H9 (cell line): ENCODE measurements at places on chromosomes 2 and 18.

DNA sequence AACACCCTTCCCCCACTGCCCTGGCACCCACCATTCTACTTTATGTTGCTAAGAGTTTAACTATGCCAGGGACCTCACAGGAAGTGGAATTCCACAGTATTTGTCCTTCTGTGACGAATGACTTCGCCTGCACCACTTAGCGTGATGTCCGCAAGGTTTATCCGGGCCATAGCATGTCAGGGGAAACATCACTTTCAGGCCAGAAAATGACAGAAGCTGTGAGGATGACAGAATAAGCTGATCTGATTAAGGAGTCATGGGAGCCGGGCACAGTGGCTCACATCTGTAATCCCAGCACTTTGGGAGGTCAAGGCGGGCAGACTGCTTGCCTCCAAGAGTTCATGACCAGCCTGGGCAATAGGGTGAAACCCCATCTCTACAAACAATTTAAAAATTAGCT is 248.8 kb downstream of the EIPR1 start:
- no peak for DNase-seq

DNA sequence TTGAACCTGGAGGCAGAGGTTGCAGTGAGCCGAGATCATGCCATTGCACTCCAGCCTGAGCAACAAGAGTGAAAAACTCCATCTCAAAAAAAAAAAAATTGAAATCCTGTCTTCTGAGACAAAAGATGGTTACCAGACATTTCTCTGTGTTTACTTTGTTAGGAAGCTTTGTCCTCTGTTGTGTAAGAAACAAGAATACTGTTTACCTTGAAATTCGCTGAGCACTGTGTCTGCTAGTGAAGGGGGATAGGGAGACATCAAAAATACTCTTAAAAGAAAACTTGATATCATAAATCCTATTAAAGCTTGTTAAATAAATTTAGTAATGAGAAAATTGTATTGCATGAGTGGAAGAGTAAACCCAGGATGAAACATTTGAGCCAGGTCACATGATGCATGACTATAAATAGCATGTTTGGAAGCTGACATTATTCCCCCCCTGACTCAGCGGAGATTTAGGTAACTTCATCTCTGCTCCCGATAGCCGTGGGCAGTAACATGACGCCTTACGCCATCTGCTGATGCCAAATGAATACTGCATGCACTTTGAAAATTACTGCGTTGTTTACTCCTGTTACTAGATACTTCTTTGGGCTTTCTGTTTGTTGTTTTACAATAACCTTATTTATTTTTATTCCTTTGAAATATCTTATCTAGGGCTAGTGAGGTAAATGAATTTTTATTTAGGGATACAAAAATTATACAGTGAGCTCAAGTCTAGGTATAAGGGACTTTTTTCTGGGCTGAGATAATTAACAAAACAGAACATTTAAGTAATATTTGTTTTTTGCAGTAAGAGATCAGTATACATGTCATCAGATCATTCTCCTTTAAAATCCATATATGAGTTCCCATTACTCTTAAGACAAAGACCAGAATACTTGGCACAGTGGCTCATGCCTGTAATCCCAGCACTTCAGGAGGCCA is 134.9 kb downstream of the MAP3K20 start:
- peak; percentile 61 for DNase-seq

DNA sequence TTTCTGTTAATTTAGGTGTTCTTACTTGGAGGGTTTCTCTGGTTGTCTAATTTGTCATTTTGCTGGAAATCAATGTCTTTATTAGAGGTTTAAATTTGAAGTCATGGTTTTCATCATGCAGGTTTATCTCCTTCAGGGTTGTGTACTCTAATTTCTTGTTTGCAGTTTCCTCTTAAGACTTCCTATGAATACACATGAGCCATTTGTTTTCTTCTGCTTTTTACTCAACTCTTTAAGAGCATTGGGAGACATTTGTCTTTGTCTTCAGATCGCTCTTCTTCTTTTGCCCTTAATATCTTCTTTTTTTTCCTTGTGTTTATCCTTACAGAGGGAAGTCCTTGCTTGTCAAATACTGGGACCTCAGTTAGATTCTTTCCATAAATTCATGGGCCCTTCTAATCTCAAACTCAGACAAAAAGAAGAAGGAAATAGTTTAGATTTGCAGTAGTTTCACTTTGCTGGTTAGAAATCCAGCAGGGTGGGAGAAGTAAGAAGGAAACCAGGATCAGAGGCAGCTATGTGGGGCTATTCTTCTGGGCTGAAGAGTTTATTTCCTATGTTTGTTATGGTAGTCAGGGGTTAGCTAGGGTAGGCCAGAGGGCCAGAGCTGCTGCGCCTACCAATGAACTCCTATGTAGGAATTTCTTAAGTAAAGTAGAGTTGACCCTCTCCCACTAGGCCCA is 176.6 kb downstream of the DYSF start:
- DNase-seq = no peak

DNA sequence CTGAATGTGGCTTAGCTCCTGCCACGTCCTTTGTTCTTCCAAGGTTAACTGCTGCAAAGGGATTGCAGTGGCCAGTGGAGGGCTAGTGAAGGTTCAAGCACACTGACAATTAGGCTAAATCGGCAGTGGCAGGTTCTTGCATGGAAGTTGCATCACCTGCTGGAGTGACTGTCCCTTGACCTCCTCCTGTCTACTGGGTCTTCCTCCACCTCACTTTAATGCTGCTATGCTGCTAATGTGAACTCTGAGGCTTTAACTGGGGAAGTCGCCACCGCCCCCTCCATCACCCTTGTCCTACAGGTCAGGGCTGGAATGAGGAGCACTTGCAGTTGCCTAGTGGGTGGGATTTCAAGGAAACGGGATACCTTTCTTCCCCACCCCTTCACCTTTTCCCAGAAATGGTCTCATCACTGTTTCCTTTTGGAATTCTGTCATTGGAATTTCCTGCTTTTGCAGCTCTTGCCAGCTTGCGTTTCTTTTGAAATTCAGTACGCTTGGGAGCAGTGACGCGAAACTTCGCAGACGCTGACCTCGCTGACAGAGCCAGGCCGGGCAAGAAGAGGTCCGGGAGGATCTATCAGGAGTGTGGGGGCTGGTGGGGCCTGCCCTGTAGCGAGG is 150.3 kb downstream of the SH3RF3 start:
- DNase-seq = peak; percentile 49

DNA sequence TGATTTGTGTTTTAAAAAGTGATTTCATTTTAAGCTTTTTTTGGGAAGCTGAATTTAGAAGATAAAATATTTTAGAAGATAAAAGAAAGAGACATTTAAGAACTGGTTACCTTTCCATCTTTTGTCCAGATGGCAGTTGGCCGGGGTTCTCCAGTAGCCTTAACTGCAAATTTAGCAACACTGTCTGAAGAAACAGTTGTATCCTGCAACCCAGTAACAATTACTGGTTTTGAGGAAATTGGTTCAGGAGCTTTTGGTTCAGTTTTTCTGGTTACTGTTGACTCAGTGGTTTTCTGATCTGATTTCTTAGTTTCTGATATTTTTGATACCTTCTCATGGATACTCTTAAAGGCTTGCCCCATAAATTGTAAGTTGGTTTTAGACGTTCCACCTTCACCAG is 49.9 kb downstream of the PLEKHA3 start:
- no peak for DNase-seq
